ENCODE measurements at places on chromosomes 6 and 20. TPM values are rescaled to one million over a fixed set of nuclear protein-coding genes. Genes with fewer than 3 reads are reported as not detected.
A peak's percentile ranks its signal among the peaks of the same experiment; 100 is the strongest.

GRCh38 chr6:146560607-146561006 is 17.0 kb downstream of the RAB32 start:
- no peak for DNase-seq

GRCh38 chr6:3259491-3259958 is 778 bp downstream of the PSMG4 start:
- DNase-seq: no peak

GRCh38 chr20:23759306-23759940 is 8.7 kb upstream of the CST1 start:
- no peak for DNase-seq

- DNase-seq: no peak
These were observed 139.7 kb downstream of the SYNDIG1 start for GRCh38 chr20:24608926-24609667.

DNA sequence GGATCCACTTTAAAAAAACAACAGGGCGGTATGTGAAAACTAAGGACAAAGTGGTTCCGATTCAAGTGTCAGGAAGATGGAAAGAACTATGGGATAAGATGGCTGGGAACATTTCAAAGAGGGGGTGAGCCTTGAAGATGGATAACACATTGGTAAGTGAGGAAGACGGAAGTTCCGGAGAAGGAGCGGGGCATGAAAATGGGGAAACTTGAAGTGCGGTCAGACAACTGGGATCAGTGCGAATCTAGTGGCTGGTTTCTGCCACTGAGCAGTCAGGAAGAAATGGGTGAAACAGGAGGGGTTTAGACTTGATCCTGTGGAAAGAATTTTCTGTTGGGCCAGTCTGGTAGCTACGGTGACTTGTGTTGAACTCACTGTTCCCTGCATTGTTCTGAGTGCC is 1.2 kb downstream of the NAA20 start:
- no peak for DNase-seq

GRCh38 chr20:6908673-6909072 is 141.2 kb downstream of the BMP2 start:
- no peak for DNase-seq

The NRSN1 gene
- total RNA-seq: not detected

DNA sequence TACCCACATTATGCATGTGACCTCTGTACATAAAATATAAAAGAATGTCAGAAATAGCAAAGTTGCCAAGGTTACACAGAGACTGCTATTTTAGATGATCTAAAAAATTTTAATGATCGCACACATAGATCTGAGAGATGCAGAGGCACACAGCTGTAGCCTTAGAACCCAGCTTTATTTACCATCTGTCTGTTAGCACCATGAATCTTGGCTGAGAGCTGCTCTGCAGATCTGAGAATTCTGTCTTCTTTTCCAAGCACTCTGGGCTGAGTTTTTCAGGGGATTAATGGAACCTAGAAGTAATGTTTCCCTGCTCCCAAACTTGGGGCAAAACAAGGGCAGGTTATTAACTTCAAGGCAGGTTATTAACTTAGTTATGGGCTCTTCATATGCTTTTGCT is 248.7 kb upstream of the JAG1 start:
- no peak for DNase-seq

DNA sequence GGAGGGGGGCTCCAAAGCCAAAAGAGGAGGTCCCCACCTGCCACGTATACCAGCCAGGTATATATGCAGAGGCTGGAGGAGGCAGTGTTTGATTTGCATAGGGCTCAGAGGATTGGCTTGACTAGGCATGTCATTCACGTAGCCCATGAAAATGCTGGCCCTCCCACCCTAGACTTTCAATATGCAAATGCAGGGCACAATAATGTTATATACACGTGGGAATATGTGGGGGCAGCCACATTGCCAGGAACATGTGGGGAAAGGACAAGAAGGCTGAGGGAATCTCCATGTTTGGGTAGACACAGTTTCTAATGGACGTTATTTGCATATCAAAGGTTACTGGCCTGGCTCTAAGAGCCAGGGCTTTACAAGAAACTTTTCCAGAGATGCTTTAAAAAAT is 301.8 kb downstream of the FARS2 start:
- DNase-seq: no peak

DNA sequence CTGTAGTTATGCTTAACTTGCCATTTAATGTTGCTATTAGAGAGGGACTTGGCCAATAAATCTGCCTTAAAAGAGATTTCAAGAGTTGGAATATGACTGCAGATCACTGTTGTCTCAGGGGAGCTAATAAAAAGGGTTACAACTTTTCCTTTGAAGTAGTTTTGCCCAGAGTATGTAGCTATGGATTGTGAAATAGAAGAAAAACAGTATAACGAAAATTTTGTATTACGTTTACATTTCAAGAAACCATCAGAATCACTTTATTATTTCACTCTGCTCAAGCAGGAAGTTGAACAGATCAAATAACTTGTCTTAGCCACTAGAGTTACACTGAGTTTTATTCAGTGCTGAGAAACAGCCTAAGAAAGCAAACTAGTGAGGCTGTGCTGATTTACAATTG is 3.0 kb upstream of the ZSCAN26 start:
- DNase-seq: no peak

GRCh38 chr6:21999012-21999528 is 297.8 kb downstream of the PRL start:
- DNase-seq: no peak

GRCh38 chr6:16136621-16137450 is 8.0 kb downstream of the MYLIP start:
- DNase-seq: peak; percentile 66

DNA sequence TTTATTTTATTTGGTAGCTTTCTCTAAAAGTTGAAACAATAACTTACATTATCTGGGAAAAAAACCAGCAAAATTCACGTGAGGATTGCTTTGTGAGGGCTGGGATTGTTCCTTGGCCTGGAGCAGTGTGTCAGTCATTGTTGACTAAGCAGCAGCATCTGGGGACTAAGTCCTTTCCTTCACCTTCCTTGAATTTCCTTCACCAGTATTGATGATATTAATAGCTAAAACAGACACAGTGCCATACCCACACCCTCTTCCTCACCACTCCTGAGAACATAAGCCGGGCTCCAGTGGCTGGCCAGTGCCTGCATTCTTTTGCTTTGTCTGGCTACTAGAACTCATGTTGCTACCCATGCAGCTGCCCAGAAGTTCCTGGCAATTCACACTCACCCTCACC is 23.7 kb downstream of the PLCB1 start:
- DNase-seq: no peak

DNA sequence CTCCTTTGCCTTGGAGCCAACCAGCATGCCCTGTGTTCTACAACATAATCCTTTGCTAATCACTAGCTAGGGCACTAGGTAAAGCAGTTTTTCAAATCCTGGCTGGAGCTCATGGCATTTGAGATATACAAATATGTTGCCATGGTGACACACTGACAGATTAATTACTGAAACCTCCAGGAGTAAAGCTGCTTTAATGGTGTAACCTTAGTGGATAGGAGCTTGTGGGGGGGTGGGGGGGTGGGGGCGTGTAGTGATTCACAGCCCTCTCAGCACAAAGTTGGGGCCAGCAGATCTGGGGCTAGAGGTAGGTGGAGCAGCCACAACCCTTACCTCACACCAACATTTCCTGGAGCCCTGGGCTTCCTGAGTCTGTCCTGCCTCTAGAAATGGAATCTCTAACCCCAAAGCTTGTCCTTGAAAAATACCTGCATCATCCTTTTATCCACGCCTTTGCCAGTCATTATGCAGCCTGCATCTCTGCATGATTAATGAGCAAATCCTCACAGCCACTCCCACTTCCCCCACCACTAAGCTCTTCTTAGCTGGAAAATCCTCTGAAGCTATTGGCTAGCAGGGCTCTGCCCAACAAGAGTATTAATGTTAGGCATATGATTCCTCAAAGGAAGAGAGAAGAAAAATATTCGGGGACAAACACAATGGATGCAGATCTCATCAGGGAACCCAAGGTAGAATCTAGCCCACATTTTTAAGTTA is 84.5 kb upstream of the PRND start:
- no peak for DNase-seq

DNA sequence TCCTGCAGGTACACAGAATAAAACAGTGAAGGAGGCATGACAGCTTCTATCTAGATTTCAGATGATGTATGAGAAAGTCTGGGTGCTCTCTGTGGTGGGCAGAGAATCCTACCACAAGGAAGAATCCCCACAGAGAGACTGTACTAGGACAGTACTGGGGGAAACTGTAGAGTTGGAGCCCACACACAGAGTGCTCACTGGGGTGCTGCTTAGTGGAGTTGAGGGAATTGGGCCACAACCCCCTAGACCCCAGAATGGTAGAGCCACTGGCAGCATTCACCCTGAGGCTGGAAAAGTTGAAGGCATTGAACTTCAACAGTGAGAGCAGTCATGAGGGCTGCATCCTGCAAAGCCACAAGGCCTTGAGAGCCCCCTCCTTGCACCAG is 62.2 kb upstream of the TNFRSF21 start:
- no peak for DNase-seq

The EDN1 gene
- 3.2 TPM for total RNA-seq

- DNase-seq: no peak
These were observed 792 bp upstream of the FUT9 start for GRCh38 chr6:96014846-96015517.

The ZBP1 gene
- total RNA-seq: 0.50 TPM

GRCh38 chr6:3869284-3869631 is 20.1 kb downstream of the FAM50B start:
- DNase-seq: no peak

The C6orf58 gene
- total RNA-seq: not detected

DNA sequence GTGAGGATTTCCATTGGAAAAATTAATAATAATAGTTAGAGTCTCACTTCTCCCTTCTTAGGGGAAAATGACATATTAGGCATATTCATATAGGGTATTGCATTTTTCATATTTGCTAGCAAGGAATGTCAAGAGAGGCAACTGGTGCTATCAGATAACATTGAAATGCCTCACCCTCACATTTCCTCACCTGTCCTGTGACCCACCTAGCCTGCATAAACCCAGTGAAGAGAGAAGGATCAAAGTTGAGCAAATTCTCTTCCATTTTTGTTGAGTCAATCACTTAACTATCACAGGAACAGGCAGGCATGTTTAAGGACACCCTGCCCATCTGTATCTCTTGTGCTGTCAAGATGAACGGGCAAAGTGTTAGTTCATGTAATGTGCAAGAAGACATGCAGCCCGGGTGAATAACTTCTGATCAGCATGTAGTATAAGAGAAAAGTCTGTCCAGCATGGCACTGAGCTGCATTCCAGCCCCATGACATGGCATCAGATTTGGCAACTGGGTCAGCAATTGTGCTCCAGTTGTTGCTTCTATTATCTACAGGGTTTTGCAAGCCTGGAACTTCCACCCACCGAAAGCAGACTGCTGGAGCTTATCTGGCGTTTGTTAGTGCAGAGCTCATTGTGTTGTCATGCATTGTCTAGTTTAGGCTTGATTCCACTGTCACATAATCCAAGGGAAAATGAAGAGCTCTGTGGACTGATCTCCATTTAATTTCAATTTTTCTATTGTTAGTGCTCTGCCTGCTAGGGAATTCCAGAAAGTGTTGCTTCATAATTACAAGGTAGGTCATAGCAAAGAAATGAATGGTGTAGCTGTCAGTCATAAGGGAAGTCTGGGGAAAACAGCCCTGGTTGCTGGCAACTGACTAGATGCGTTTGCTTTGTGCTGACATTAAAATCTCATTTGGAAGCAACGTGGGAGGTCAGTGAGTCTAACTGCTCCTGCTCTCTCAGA is 138.4 kb upstream of the TNFAIP3 start:
- DNase-seq: peak; percentile 46

All from psoas muscle (tissue), 8 donors.